Esophagus squamous epithelium (tissue), 5 donors: ENCODE measurements at places on chromosomes 16 and 17.
A peak's percentile ranks its signal among the peaks of the same experiment; 100 is the strongest.

DNA sequence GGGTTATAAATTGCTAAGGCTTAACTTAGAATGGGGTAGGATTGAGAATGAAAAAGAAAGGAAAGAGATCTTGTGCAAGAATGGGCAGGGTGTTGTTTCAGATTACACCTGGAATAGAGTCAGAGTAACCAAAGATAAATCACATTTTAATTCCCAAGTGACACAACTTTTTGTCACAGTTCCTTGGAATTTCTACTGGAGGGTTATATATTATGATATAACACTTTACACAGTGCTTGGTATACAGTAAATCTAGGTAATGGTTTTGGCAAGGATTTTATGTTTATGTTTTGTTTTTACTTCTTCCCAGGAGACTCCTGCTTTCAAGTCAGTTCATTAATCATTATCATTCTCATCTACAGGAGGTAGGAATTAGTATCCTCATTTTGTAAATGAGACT is 115.7 kb upstream of the KCNJ16 start:
- DNase-seq: no peak

DNA sequence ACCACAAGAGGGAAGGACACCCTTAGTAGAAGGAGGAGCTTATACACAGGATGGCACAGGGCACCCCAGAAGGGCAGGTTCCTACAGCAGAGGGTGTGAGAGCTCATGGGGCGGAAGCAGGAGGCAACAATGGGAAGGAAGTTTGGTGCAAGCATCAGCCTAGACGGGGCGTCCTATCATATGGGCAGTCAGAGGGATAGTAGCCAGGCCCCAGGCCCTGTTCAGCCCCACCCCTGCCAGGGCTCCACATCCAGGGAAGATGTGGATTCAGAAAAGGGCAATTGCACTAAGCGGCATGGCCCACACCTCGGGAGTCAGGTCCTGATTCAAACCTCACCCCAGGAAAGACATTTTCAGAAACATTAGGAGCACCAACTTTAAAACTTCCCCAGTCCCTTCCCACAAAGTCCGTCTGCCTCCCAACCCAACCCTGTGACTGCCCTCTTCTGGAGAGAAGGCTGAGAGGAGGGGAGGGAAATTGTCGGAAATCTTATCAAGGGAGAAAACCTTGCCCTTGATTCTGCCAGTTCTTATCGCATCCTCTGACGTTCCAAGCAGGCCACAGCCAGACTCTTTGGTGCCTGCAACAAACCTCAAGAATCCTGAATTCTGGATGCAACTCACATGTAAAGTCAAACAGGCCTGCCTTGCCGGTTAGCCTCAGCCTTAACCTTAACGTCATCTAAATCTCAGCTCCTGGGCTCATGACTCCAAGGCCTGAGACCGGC is 198.8 kb upstream of the CDH5 start:
- DNase-seq: no peak

GRCh38 chr16:30561089-30561816 is 3.1 kb upstream of the ZNF764 start:
- no peak for DNase-seq

DNA sequence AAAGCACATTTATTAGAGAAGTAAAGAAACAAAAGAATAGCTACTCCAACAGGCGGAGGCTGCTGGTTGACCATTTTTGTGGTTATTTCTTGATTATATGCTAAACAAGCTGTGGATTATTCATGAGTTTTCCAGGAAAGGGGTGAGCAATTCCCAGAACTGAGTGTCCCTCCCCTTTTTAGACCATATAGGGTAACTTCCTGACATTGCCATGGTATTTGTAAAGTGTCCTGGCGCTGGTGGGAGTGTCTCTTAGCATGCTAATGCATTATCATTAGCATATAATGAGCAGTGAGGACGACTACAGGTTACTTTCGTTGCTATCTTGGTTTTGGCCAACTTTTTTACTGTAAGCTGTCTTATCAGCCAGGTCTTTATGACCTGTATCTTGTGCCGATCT is 12.2 kb upstream of the HS3ST4 start:
- DNase-seq: no peak

DNA sequence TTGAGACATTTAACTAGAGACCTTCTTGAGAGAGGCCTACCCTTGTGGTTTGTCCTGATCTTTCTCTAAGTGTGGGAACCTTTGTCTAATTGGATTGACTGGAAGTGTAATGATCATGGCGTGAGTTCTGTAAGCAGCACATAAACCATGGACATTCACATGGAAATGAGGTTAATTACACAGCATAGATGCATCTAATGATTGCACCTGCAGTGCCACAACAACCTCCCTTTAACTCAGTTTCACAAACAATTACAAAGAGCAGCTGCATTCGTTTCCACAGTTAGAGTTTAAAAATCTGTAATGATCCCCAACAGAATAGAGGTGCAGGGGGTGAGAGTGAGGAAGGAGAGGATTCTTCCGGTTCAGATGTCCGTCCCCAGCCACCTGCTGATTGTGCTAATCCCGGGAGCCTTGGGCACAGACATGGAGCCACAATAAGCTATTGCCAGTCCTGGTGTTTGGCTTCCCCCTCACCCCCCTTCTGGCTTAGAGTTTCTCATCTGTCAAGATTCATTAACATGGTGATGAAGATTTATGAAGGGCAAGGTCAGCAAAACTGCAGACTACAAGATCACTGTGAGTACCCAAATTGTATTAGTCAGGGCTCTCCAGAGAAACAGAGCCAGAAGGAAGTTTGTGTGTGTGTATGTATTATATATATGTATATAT is 659.2 kb upstream of the SOX9 start:
- DNase-seq: no peak

DNA sequence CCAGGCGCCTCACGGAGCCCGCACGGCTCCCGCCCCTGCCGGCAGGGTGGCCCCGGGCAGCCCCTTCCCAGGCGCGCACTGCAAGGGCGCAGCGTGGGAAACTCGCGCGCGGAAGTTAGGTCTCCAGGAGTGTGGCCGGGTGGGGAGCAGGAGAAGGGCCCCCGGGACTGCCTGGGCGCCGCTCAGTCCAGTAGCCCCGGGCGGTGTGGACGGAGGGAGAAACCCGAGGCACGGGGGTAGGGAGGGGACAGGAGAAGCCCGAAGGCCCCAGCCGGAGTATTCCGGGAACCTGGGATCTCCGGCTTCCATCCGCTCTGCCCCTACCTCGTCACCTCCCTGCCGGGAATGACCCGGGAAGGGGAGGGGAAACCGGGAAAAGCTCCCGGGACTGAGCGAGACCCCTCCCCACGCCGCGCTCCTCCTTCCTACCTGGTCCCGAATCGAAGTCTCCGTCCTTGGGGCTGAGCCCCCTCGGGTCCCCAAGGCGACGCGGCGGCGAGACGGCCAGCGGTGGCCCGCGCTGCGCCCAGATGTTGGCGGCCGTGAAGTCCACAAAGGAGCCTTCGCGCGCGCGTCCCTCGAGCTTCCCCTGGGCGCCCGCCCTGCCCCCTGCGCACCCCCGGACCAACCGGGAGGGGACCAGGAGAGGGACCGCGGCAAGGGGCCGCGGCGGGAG is 418 bp downstream of the SOCS3 start:
- no peak for DNase-seq

GRCh38 chr17:76969598-76970172 is 101.5 kb downstream of the MGAT5B start:
- DNase-seq: no peak

GRCh38 chr16:30104492-30104891 is 8.5 kb upstream of the YPEL3 start:
- no peak for DNase-seq

- DNase-seq: no peak
Measured at GRCh38 chr17:1179112-1179817, 516 bp downstream of the ABR start.

GRCh38 chr17:27083408-27084185 is 210.3 kb upstream of the WSB1 start:
- DNase-seq: no peak

GRCh38 chr17:80646328-80646727 is 101.7 kb downstream of the RPTOR start:
- DNase-seq: no peak

GRCh38 chr17:82753201-82753464 is 1.3 kb downstream of the TBCD start:
- no peak for DNase-seq

DNA sequence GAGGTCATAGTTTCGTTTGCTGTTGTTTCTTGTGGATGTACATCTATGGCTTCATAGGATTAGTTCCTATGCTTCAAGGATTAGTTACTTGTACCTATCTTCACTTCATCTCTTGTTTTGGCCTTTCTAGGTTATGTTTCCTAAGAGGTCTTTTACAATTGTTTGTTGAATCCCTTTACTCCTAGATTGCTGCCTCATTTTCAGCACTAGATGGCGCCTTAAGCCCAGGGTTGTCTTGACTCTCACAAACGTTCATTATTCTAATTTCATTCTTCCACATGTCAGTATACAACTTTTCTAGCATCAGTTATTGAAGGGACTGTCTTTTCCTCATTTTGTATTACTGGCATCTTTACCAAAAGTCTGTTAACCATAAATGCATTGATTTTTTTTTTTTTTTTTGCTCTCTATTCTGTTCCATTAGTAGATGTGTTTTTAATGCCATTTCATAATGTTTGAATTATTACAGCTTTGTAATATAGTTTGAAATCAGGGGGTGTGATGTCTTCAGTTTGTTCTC is 45.0 kb upstream of the NACA2 start:
- no peak for DNase-seq

GRCh38 chr17:35668802-35669201 is 62.6 kb upstream of the RASL10B start:
- no peak for DNase-seq

DNA sequence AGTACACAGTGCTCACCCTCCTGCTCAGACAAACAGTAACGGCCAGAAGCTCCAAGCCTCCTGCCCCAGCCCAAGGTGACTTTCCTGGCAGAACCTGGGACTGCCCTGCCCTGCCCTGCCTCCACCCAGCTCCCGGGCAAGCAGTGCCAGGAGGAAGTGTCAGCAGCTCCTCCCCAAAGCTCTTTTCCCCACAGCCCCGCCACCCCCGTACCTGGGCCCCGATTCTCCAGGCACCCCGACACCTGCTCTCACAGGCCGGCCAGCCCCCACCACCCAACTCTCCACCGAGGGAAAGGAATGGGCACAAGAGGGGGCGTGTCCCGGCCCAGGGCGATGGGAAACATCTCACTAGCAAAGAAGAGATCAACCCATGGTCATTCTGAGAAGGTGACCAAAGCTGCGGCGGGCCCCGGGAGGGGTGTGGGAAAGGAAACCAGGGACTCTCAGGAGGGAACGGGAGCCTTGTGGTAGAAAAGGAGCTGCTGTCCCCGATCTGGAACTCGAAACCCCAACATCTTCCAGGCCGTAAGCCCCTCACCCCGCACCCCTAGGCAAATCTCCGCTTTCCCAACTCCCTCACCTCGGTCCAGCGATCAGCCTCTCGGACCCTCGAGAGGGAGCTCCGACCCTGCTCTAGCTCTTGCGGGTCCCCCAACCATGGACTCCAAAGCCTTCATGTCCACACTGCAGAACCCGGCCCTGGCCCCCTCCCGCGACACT is 1.2 kb downstream of the BCAR1 start:
- DNase-seq: no peak

DNA sequence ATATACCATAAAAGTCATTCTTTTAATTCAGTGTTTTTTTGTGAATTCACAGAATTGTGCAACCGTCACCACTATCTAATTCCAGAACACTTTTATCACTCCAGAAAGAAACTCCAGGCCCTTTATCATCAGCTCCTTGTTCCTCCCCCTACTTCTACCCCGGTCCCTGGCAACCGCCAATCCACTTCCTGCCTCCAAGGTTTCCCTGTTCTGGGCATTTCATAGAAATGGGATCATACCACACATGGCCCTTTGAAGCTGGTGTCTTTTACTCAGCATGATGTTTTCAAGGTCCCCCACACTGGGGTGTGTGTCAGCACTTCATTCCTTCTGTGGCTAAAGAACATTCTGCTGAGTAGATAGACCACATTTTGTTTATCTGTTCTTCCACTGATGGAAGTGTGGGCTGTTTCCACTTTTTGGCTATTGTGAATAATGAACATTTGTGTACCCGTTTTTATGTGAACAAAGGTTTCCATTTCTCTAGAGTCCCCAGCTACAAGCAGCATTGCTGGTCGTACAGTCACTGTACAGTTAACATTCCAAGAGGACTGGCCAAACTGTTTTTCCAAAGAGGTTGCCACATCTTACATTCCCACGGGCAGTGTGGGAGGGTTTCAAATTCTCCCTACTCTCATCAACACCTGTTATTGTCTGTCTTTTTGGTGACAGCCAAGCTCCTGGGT is 75.8 kb upstream of the ZNF469 start:
- no peak for DNase-seq

GRCh38 chr17:18857864-18858566 is at the start of gene PRPSAP2:
Gene PRPSAP2, plus strand, starts transcription at chr17:18858131. Its CDS starts 7,703 bp downstream, at chr17:18865834.
- DNase-seq: peak; percentile 88

DNA sequence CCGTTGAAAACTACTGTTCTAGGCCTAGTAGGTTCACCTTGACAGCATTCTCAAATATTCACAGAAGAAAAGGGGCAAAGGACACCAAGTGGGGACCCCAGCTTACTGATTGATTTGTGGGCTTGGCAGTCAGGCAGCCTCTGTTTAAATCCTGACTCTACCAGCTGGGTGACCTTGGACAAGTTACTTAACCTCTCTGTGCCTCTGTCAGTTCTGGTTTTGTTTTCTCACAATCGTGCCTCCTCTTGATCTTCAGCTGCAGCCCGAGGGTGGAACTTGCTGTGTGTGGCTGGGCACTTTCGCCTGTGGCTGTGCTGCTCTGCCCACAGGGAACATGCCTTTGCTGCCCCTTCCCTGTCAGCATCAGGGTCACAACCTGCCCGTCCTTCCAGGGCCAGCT is 17.8 kb downstream of the RAP1GAP2 start:
- no peak for DNase-seq

DNA sequence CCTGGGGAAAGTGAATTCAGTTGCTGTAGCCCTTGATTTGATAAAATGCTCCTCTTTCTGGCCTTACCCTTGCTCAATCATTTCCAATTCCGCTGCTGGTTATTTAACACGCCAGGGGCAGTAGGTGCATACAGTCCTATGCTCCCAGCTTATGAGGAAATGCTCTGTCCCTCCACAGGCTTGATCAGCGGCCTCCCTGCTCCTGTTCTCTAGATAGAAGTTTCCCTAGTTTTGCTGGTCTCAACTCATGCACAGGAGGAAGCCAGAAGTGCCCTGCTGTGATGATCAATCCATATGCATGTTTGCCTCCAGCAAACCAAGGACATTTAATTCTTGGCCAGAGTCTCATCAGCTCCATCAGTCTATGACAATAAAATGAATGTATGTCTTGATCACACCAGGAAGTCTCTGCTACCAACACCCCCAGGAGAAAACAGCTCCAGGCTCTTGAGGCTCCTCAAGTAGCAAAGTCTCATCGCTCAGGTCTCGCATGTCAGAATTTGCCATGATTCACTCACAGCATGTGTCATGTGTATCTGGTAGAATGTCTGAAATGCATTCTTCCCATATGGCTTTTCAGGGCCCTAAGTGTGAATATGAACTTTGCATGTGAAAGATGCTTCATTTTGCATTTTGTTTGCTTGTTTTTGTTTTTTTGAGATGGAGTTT is 208.9 kb downstream of the CDH13 start:
- DNase-seq: no peak

DNA sequence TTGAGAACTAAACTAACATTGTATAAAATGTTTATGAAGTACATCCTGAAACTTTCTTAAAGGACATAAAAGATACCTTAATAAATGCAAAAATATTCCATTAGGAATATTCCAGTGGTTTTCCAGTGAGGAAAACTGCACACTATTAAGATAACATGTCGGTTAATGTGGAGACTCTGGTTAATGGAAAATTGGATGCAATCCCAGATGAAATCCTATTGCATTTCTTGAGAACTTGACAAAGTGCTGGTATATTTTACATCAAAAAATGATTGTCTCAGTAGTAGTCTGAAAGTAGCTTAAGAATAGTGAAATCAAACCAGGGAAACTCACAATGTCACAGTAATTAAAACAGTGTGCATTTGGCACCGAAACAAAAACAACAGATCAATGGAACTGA is 202.5 kb upstream of the MON1B start:
- no peak for DNase-seq
